ENCODE measurements at places on chromosomes 3 and 15. TPM values are rescaled to one million over a fixed set of nuclear protein-coding genes. Genes with fewer than 3 reads are reported as not detected.

RCCD1 gene
- total RNA-seq: 29.9 TPM

CCNL1 gene
- total RNA-seq: 91.2 TPM

KNG1 gene
- not detected for total RNA-seq

CNTN4 gene
- total RNA-seq: not detected

LSAMP gene
- total RNA-seq: 0.59 TPM

DPPA2 gene
- not detected for total RNA-seq

- DNase-seq: no peak
These were observed 23.2 kb downstream of the MAPK6 start for GRCh38 chr15:52042051-52042851.

DNA sequence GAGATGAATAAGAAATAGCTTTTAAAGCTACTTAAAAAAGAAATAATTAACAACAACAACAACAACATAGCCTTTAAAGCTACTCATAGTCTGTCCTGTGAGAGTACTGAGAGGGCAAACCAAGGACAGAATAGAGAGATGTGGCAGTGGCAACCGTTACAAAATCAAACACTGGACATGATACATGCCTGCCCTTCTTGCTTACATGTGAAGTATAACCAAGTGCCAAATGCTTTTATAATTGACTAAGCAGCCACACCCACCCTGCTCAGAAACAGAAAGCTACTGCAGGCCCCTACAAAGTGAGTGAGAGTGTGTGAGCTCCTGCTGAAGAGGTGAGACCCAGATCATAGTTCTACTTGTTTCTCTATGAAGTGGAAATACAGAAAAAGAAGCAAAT lies 38.4 kb downstream of the NDUFB4 start:
- DNase-seq: no peak

- no peak for DNase-seq
These were observed 19.9 kb upstream of the XRN1 start for GRCh38 chr3:142467768-142468167.

GRCh38 chr3:5188419-5189221 lies 1.1 kb downstream of the EDEM1 start:
- DNase-seq: peak; percentile 41

GRCh38 chr3:38528457-38528856 lies 32.3 kb downstream of the EXOG start:
- DNase-seq: peak; percentile 31

DNA sequence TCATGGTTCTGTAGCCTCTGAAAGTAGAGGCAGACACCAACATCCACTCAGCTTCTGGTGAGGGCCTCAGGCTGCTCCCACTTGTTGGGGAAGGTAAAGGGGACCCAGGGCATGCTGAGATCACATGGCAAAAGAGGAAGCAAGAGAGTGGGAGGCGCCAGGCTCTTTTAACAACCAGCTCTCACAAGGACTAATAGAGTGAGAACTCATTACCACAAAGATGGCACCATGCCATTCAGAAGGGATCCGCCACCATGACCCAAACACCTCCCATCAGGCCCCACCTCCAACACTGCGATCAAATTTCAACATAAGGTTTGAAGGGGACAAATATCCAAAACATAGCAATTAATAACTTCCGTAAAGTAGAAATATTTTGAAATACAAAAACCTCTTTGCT lies 192.3 kb downstream of the OCA2 start:
- DNase-seq: no peak

DNA sequence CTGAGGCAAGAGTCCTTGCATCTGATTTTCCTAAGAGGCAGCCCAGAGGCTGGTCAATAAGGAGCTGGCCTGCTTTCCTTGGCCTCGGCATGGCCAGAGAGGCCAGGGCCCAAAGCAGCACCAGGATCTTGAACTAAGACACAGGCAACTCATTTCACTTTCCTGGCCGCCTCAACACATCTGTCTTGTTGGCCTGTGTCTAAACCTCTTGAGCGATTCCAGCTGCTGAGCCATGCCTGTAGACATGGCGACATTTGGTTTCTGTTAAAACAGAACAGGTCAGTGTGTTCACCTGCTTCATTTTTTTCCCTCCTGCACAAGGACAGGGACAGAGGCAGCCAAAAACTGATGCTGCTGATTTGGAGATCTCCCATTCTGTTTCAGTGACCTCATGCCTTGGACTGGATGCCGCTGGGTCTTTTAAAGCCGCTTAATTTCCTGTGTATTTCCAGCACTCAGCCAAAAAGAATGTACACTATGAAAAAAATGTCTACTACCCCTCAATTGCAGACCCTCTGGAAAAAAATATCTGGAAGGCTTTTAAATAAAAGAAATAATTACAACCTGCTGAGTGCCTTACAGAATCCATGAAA lies 266.6 kb upstream of the ICE2 start:
- no peak for DNase-seq

- DNase-seq: no peak
These were observed 109.1 kb upstream of the ATP10A start for GRCh38 chr15:25972141-25972675.

- DNase-seq: no peak
These were observed 125.1 kb downstream of the ABI3BP start for GRCh38 chr3:100868096-100868495.

DNA sequence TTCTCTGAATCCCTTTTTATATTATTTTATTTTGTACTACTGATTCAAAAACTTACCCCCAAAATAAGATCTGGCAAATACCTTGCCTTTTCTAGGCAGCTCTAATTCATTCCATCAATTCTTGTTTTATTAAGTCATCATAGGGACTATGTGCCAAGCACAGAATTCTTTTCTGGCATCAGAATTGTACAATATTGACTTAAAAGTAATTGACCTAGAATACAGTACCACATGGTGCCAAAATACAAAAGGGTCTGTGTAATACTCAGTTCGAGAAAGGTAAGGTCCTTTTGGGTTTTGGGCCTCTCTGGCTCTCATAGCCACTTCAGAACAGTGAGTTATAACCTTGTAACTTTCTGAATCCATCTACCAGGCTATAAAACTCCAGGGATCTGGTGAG lies 46.2 kb downstream of the KBTBD8 start:
- DNase-seq: no peak

Data from RPMI7951 (cell line).